Activated T-helper 9 cell treated with anti-CD3 and anti-CD28 coated beads, Interleukin-2, amount 50 U/mL, for 16 hours (primary cell): ENCODE measurements at places on chromosomes 4 and X.

- no peak for DNase-seq
These were observed 71.3 kb upstream of the KIT start for GRCh38 chr4:54586320-54586955.

GRCh38 chrX:107135049-107135964 is 16.7 kb upstream of the RBM41 start:
- DNase-seq = no peak

GRCh38 chr4:10502717-10503116 is 45.5 kb upstream of the ZNF518B start:
- no peak for DNase-seq

DNA sequence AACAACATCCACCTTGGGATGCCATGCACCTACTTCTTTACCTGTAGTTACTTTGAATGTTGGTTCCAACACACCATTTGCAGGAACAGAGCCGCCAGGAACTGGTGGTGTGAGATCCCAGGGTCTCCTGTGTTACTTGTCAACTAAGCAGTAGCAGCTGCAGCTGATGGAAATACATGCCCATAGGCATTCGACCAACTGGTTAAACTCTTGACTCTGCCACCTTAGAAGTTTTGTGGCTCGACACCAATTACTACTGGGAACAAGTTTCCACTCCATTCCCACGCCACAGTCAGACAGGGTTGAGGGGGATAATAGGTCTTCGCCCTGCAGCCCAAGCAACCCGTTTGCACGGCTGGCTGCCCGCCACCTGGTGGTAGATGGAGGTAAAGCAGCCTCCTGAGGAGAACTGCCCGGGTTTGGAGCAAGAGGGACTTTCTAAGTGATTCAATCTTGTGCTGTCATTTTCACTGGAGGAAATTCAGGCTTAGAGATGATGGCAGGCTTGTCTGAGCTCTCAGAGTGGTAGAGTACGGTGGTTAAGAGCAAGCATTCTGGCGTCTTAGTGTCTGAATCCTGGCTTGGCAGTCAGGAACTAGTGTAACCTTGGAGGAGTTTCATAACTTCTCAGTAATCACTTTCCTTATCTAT is 119.1 kb upstream of the TRIM2 start:
- peak; percentile 75 for DNase-seq

DNA sequence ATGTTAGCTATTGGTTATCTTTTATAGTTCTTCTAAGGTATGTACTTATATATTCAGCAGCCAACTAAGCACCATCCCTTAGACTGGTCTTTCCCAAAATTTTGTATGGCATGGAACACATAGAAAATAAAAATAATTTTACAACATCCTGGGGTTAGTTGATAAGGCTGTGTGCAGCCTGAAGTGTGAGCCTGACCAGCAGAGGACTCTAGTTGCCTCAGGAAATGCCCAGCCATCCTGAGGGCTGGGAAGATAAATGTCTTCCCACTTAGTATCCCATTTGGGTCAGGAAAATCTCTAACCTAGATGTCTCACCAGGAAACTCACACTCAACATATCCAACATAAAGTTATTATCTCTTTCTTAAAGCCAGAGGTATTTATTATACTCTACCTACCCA is 251.4 kb upstream of the POF1B start:
- no peak for DNase-seq

DNA sequence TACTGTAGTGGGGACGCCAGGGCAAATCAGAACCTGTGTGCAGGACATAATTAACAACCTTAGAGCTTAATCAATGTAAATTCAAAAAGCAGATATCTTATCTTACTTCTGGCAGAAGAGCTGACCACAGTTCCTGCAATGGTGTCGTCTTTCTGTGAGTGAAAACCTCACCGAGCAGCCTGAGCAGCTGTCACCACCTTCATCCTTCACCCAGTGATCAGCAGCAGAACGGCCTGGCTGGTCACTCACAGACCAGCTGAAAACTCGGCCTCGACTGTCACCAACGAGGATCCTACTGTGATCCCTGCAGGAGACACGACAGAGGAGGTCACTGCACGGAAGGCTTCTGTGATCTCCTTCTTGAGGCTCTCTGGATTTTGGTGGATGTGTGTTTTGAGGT is 94.2 kb downstream of the CDS1 start:
- no peak for DNase-seq

DNA sequence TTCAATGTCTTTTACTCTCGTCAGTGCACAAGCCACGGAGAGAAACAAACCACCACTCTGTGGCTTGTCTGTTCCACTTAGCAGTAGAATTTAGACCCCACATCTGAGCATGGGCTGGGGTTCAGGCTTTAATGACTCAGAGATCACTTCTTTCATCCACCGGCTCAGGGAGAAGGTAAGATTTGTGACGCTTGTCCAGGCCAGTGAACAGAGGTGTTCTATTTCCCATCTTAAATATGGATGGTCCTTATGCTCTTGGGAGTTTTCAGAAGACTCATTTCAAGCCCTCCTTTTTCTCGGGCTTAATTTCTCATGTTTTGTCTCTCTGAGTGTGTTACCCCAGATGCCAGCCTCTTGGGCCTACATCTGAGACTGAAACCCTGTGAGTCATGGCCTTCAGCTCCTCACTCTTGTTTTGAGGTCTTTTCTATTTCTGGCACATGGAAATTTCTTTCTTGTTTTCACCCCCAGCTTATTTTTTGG is 127.4 kb upstream of the SFRP2 start:
- DNase-seq = no peak
